ENCODE measurements at places on chromosomes 5 and 9. TPM values are rescaled to one million over a fixed set of nuclear protein-coding genes. Genes with fewer than 3 reads are reported as not detected.

The PRELID2 gene
- 4.3 TPM for total RNA-seq

The NOTCH1 gene
- total RNA-seq: 312 TPM

The PDGFRB gene
- 23.7 TPM for total RNA-seq

The LRRTM2 gene
- total RNA-seq: not detected

- H3K27me3 ChIP-seq: no peaks in the 10 kb centered on the region
- no peak overlapping the region for H3K27ac ChIP-seq
- no peaks in the 10 kb centered on the region for H3K4me1 ChIP-seq
- H3K36me3 ChIP-seq: no peaks in the 10 kb centered on the region
Observed at GRCh38 chr5:10839916-10840599, 79.0 kb upstream of the DAP start.

DNA sequence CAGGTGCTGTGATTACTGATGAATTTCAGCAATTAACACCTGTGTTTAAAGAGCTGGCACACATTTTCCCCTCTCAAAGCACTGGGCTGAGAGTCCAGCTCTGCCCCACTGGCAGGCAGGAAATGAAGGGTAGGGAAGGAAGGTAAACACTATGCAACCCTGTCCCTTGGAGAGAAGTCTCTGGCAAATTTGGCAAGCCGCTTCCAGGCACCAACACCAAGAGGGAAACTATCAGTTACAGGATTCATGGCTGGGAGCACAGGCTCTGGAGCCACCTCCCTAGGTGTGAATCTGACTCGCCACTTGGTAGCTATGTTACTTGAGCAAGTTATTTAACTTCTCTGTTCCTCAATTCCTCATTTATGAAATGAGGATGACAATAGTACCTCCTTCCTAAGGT lies 3.3 kb downstream of the ANKS6 start:
- peaks cover 8% of the 10 kb centered on the region for H3K36me3 ChIP-seq
- H3K27me3 ChIP-seq: peaks cover 11% of the 10 kb centered on the region
- DNase-seq: no peak
- H3K4me1 ChIP-seq: peaks cover 19% of the 10 kb centered on the region

Data from endothelial cell (in vitro differentiated cells).